ENCODE measurements at places on chromosomes 1 and 21. TPM values are rescaled to one million over a fixed set of nuclear protein-coding genes. Genes with fewer than 3 reads are reported as not detected.

DNA sequence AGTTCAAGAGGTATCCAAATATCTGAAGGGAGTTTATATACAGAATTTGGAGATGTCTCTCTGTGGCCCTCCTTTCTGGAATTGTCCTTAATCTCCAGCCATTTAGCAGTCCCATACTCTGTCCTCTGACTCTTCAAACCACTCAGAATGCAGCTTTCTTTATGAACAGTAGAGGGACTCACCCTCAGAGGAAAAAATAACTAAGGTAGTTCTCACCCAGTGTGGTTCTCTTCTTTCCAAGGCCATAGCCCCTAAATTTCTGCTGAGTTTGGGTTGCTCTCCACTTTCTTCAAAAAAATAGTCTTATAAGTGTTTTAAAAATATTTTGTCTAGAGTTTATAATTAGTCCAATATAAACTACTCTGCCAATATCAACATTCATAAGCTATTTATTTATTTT, 369.7 kb downstream of the MATN1 start:
- DNase-seq, result no peak

GRCh38 chr1:116835161-116835560, 74.6 kb upstream of the PTGFRN start:
- DNase-seq, result no peak

Gene NPL
- 3.4 TPM for total RNA-seq

- DNase-seq, result no peak
These were observed 3.4 kb downstream of the AGPAT3 start for GRCh38 chr21:43868461-43868860.

DNA sequence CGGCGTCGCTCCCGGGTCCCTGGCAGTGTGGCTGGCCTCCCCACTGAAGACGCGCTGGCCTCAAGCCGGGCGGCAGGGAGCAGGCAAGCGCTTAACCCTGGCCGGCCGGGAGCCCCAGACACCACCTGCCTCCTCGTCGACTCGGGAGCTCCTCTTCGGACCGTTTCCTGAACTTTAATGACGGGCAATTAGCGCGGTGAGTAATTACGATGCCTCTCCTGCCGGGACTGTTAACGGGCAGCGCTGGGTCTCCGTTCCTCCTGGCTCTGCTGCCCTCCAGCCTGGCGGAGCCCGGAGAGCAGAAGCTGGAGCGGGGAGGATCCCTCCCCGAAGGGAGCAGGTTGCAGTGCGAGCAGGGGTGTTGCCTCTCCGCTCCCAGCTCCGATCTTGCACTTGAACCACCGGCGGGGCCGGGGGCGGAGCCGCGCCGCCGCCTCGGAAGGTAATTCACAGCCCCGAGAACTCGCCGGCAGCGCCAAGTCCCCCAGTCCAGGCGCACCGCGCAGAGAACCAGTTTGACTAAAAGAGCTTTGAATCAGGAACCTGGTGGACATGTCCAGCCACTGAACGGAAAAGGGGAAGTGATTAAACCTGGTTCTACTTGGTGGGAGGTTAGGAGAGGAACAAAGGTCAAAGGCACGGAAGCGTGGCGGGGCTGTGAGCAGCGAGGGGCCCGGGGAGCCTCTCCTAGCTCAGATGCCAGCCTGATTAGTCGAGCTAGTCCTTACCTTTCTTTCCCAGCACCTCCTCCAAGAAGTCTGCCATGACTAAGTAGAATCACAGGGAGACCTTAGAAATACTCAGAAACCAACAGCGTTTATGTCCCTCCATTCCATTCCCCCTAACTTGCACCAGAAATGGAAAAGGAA, 18.3 kb upstream of the PLEKHA6 start:
- peak; percentile 56 for DNase-seq

DNA sequence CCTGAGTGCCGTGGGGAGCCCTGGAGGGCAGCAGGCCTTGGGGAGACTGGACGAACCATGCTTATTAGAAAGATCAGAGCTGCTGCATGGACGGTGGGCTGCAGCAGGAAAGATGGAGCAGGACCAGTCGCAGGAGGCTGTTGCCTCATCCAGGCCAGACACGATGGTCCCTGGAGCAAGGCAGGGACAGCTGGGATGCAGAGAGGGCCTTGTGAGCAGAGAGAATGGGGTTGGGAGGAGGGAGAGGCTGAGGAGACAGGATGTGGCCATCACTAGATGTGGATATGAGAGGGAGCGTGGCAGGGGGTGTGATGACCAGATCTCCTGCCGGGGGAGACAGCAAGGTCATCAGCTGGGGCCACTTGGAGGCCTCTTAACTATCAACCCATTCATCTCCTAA, 727.6 kb downstream of the PTPRU start:
- no peak for DNase-seq

- DNase-seq, result no peak
These were observed 51.2 kb downstream of the TENT5C start for GRCh38 chr1:117657031-117657430.

GRCh38 chr1:63563745-63564144, 29.5 kb upstream of the PGM1 start:
- no peak for DNase-seq

Measured in B cell (primary cell).